ENCODE measurements at places on chromosomes 1 and 21.

GRCh38 chr1:24199291-24199900 lies 12.3 kb upstream of the IFNLR1 start:
- DNase-seq: peak; percentile 57

- no peak for DNase-seq
Observed at GRCh38 chr1:12057382-12057781, 5.7 kb upstream of the TNFRSF8 start.

DNA sequence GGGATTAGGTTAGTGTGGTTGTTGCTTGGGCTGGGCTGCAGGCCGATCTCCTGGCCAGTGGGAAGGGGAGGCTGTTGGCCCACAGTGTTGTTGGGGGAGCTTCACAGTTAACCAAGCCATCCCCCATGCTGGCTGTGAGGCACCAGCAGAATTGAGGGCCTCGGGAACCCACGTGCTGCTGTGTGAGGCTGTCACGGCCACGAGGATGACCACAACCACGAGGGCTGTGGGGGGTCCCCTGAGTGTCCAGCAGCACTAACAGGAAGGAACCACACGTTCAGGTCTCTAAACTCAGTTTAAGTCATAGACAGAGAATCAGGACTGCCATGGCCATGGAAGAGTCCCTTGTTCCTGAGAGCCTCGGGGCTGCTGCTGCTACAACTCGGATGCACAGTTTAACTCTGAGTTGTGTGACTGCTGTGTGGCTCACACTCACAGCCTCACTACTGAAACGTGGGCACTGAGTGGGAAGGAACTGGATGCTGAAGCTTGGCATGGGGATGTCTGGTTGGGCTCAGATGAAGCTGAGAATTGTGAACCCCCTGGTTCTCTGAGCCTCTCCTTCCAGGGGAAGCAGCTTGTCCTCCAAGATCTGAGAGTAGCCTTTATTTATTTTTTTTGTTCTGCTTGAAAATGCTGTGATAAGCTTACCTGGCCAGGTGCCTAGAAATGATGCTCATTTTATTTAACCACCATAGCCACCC lies 4.8 kb upstream of the MMEL1 start:
- DNase-seq: no peak

GRCh38 chr1:15501208-15502032 lies 22.6 kb downstream of the CASP9 start:
- DNase-seq: no peak
